Stomach (tissue), 19 donors: ENCODE measurements at places on chromosomes 5 and 9. TPM values are rescaled to one million over a fixed set of nuclear protein-coding genes. Genes with fewer than 3 reads are reported as not detected.
A peak's percentile ranks its signal among the peaks of the same experiment; 100 is the strongest.

- DNase-seq = peak; percentile 52
Measured at GRCh38 chr5:146111409-146111808, 6.0 kb upstream of the PLAC8L1 start.

GRCh38 chr9:133532937-133533668, 1.4 kb upstream of the ADAMTSL2 start:
- DNase-seq = peak; percentile 81

Gene CBY3
- not detected for polyA plus RNA-seq

Gene LCN10
- polyA plus RNA-seq = 10.2 TPM

Gene GAPVD1
- 5.0 TPM for polyA plus RNA-seq

Gene SGCD
- polyA plus RNA-seq = 1.8 TPM
